Astrocyte (in vitro differentiated cells and primary cell): ENCODE measurements at places on chromosomes 13 and 19. TPM values are rescaled to one million over a fixed set of nuclear protein-coding genes. Genes with fewer than 3 reads are reported as not detected.

Gene KIR2DL3
- total RNA-seq, result not detected in 2 replicates

DNA sequence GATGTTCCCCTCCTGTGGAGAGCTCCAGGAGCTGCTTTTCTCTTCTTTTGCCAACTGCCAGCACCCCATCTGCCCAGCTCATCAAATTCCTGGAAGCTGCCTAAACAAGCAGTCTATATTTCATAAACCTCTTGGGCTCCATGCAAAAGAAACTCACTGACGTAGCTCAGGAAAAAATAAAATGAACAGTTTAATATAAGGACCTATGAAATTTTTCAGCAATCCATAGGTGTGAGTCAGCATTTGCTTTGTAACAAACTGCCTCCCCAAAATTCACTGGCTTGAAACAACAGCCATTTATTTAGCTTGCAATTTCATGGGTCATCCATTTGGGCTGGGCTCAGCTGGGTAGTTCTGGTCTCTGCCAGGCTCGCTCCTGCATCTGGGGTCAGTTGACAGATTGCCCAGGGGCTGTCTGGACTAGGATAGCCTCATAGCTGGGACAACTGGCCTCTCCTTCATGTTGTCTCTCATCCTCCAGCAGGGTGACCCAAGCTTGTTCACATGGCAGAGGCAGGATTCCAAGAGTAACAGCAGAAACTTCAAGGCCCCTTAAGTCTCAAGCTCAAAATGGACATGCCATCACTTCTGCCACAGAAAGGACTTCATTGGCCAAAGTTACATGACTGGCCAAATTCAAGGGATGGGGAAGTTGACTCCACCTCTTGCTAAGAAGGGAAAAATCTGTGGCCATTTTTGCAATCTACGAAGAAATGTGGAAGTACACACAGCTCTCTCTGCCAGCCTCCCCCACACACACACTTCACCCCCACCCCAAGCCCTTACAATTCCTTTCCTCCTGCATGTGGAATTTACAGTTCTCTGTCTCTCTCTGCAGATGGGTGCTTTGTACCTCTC, 7.9 kb upstream of the PVR start:
- no peaks in the 10 kb centered on the region for H3K27me3 ChIP-seq
- H3K27ac ChIP-seq, result peak overlapping the region; percentile 8
- H3K36me3 ChIP-seq, result no peaks in the 10 kb centered on the region
- DNase-seq, result peak; percentile 50

- H3K4me3 ChIP-seq, result no peak overlapping the region
- peak; percentile 26 for DNase-seq
- peaks cover 4% of the 10 kb centered on the region for H3K27me3 ChIP-seq
- H3K4me1 ChIP-seq, result no peaks in the 10 kb centered on the region
- no peaks in the 10 kb centered on the region for H3K36me3 ChIP-seq
Measured at GRCh38 chr13:78121459-78122348, 203.1 kb upstream of the EDNRB start.

DNA sequence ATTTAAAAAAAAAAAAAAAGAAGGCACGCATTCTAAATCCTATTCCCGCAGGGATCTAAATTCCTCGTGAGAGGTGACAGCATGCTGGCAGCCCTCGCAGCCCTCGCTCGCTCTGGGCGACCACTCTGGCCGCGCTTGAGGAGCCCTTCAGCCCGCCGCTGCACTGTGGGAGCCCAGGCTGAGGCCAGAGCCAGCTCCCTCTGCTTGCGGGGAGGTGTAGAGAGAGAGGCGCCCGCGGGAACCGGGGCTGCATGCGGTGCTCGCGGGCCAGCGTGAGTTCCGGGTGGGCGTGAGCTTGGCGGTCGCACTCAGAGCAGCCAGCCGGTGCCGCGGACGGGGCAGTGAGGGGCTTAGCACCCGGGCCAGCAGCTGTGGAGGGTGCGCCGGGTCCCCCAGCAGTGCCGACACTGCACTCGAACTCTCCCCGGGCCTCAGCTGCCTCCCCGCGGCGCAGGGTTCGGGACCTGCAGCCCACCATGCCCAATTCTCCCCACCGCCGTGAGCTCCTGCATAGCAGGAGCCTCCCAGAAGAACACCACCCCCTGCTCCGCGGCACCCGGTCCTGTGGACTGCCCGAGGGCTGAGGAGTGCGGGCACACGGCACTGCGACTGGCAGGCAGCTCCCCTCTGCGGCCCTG, 553.9 kb downstream of the LMO7 start:
- H3K27ac ChIP-seq, result no peak overlapping the region
- no peak for DNase-seq

Gene LILRB3
- total RNA-seq, result not detected in 2 replicates

- H3K4me3 ChIP-seq, result no peak overlapping the region
- H3K27me3 ChIP-seq, result no peaks in the 10 kb centered on the region
- no peak for DNase-seq
- no peak overlapping the region for H3K27ac ChIP-seq
- H3K4me1 ChIP-seq, result peaks cover 31% of the 10 kb centered on the region
Measured at GRCh38 chr19:34229721-34230120, 24.6 kb upstream of the GARRE1 start.

DNA sequence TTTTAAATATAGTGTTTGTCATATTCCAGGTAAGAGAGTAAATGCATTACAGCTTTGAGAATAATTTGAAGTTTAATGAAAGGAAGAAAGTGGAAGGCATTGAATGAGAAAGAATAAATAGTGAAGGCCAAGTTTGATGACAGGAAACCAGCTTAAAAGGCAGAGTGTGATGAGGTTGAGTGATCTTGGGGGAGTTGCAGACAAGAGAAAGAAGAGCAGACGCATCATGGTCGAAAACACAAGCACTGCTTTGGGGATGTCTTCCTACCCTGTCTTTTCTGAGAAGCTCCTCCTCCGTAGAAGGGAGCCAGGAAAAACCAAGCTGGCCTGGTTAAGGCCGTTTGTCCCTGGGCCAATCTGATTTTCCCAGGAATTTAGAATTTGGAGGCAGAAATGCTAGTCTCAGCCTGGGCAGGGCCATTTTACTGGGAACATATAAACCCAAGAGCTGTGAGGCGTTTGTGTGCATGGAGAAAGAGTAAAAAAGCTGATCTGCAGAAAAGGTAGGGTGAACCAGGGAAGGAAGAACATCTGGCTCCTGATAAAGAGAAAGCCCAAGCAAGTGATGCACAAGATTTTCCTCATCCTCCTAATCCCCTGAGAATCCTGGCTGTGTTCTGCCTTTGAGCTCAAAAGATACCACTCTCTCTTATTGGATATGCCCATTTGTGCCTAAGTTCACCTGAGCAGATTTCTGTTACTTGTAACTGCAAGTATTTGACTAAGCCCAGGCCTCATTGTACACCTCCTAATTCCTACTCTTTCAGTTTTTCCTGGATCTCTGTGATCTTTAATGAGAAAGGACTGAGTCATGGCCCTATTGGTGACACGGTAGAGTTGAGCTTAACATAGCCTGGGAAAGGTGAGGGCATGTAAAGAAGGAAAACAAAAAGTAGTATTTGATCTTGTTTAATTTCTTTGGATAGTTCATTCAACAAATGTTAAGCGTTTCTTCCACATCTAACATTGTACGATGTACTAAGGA, 80.0 kb downstream of the WDFY2 start:
- no peaks in the 10 kb centered on the region for H3K27me3 ChIP-seq
- peaks cover 3% of the 10 kb centered on the region for H3K36me3 ChIP-seq
- H3K4me3 ChIP-seq, result no peak overlapping the region
- DNase-seq, result no peak

Gene TARM1
- not detected in 2 replicates for total RNA-seq

DNA sequence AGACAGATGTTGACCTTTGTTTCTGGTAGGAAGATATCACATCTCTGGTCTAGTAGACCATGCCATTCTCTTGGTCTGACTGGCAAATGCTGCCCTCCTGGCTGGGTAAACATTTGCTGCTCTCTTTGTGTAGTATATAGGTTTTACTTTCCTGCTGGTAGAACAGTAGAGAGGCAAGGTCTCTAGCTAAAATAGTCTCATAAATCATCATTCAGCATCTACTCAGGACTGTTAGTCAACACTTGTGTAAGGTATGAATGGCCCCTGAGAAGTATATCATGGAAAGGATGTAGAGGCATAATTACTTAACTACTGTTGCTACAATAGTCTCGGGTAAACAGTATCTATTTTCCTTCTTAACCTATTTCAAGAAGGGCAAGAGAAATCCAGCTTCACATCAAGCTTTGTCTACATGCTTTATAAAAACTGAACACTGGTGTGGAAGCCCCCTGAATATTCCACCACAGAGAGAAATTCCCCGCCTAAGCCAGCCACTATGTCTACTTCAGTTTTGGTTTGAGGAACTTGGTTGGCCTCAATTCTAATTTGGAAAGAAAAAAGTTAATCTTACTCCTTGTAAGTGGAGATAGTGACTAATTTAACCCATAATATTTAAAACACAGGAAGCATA, 18.4 kb upstream of the MYCBP2 start:
- DNase-seq, result no peak
- H3K36me3 ChIP-seq, result no peaks in the 10 kb centered on the region
- no peak overlapping the region for H3K4me3 ChIP-seq
- H3K4me1 ChIP-seq, result no peaks in the 10 kb centered on the region

DNA sequence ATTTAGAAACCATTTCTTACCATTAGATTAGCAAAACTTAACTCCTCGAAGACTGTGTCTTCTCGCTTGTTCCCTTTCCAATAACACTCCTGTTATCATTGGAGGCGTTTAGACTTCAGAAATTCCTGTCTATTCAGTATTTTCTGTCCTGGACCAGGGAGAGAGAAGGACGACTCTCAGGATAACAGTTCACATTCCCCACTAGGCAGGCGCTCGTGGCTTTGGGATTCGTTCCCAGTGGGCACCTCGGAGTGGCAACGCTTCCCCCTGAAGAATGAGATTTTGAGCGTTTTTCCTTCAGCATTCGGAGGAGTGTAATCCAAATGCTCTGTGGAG, 429 bp upstream of the ZNF225 start:
- H3K27ac ChIP-seq, result peak overlapping the region; percentile 61
- peak overlapping the region; percentile 82 for H3K4me3 ChIP-seq
- no peaks in the 10 kb centered on the region for H3K27me3 ChIP-seq
- H3K36me3 ChIP-seq, result peaks cover 3% of the 10 kb centered on the region
- DNase-seq, result no peak
- peaks cover 5% of the 10 kb centered on the region for H3K4me1 ChIP-seq

- no peak overlapping the region for H3K4me3 ChIP-seq
- H3K36me3 ChIP-seq, result peaks cover 24% of the 10 kb centered on the region
- no peak for DNase-seq
- no peaks in the 10 kb centered on the region for H3K27me3 ChIP-seq
- H3K4me1 ChIP-seq, result peaks cover 13% of the 10 kb centered on the region
- H3K27ac ChIP-seq, result no peak overlapping the region
Measured at GRCh38 chr19:57245066-57245465, 4.6 kb downstream of the ZNF805 start.

- no peaks in the 10 kb centered on the region for H3K4me1 ChIP-seq
- no peak for DNase-seq
- H3K36me3 ChIP-seq, result peaks cover 5% of the 10 kb centered on the region
- H3K27me3 ChIP-seq, result no peaks in the 10 kb centered on the region
- no peak overlapping the region for H3K4me3 ChIP-seq
Measured at GRCh38 chr13:73701160-73701559, 433.0 kb downstream of the KLF12 start.

DNA sequence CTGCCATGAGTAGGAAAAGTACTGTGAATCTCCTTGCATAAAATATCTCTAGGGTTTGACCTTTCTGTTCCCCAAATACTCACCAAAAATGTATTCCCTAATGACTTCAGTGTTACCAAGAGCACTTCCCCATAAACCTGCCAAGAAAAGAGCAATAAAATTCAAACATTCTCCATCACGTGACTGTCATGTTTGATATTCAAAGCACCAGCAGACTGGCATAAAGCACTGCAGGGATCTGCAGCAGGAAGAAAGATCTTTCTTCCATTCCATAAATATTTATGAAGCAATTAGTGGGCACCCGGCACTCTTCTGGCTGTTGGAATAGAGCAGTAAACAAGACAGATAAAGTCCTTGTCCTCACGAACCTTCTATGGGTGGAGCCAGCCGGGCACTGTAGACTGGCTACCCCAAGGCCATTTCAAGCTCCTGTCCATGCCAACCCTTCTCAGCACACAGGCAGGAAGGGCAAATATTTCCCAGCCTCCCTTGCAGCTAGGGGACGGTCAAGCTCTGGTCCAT, 20.3 kb downstream of the PLA2G4C start:
- no peaks in the 10 kb centered on the region for H3K4me1 ChIP-seq
- no peaks in the 10 kb centered on the region for H3K36me3 ChIP-seq
- DNase-seq, result no peak
- H3K27ac ChIP-seq, result no peak overlapping the region
- H3K4me3 ChIP-seq, result no peak overlapping the region

Gene PRR22
- total RNA-seq, result 2.0 and 2.4 TPM in 2 replicates

DNA sequence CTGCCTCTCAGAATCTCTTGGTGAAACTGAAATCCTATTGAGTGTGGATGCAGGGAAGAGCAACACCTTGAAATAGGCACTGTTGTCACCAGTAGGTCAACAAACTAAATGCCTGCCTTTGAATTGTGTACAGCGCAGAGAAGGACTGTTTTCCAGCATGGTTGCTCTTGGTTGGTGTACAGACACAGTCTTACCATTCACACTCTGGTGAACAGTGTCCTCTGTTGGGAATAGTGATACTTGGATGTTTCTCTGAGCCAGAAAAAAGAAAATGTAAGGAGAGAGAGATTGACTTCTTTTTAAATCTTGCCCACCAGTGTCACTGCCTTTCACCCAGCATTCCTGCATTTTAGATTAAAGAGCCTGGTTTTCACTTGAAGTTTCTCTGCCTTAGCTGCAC, 179.7 kb downstream of the STK24 start:
- no peaks in the 10 kb centered on the region for H3K4me1 ChIP-seq
- H3K27me3 ChIP-seq, result no peaks in the 10 kb centered on the region
- H3K36me3 ChIP-seq, result peaks cover 4% of the 10 kb centered on the region
- no peak overlapping the region for H3K4me3 ChIP-seq

DNA sequence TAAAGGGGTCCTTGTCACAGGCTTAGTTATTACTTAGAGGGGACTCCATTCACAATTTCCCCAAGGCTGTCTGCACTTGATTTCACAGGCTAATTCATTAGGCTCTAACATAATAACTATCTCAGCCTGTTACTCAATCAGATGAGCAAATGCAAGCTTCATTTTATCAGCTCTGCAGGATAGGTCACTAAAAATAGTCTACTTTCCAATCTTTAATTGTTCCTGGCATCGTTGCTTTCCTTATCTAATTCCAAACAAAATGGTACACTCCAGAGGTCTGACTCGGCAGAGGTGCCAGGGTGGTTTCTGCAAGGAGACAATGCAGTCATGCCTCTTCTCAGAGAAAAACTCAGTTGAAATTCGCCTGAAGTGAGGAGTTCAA, 69.7 kb upstream of the SLC15A1 start:
- peak; percentile 65 for DNase-seq
- H3K27me3 ChIP-seq, result no peaks in the 10 kb centered on the region
- H3K36me3 ChIP-seq, result no peaks in the 10 kb centered on the region
- H3K27ac ChIP-seq, result no peak overlapping the region

DNA sequence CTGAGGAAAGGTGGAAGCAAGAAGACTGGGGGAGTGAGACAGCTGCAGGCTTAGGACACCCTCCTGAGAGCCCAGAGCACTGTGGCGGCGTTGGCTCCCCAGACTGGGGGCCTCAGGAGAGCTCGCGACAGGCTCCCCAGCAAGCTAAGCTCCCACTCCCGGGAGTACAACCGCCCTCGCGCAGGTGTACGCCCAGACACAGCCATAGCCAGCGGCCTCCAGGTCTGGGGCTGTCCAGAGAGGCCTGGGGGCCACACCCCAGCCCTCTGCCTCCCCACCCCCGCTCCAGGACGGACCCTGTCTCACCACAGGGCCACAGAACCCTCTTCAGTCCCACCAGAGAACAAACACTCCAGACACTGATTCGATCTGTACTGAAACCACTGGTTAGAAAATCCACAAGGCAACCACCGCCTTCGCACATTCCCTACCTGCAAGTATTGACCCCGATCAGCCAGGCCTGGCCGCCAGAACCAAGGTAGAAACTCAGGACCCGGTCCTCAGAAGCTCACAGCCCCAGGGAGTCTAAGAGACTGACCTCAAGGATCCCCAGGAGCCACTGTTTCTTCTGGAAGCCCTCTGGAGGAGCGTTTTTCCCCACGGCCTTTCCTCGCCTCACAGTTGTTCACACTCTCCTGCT, 16.3 kb downstream of the ZIC5 start:
- H3K27ac ChIP-seq, result no peak overlapping the region
- H3K4me3 ChIP-seq, result no peak overlapping the region
- H3K27me3 ChIP-seq, result peaks cover 66% of the 10 kb centered on the region
- H3K36me3 ChIP-seq, result no peaks in the 10 kb centered on the region
